ENCODE measurements at places on chromosomes 6 and 20.

GRCh38 chr20:53789989-53790675 is 196.5 kb upstream of the ZNF217 start:
- DNase-seq = no peak

DNA sequence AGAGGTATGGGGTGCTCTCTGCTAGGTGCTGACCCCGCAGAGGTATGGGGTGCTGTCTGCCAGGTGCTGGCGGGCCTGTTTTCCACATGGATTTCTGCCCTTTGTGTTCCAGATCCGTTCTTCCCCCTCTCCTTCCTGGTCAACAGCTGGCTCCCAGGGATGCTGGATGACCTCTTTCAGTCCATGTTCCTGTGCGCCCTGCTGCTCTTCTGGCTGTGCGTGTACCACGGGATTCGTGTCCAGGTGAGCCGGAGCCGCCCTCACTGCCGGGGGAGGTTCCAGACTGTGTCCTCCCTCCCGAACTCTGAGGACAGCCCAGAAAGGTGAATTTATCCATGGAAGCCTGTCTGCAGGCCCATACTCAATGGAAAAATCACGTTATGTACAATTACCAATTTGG is 36.3 kb downstream of the DYNLT1 start:
- DNase-seq = no peak

GRCh38 chr20:17281478-17281877 is 54.6 kb downstream of the PCSK2 start:
- no peak for DNase-seq

GRCh38 chr6:20497216-20498040 is 36.8 kb upstream of the CDKAL1 start:
- DNase-seq = no peak

GRCh38 chr20:52601295-52601971 is 370.7 kb upstream of the TSHZ2 start:
- no peak for DNase-seq

- peak; percentile 48 for DNase-seq
Measured at GRCh38 chr6:27795697-27796494, 116.3 kb downstream of the OR2B2 start.

DNA sequence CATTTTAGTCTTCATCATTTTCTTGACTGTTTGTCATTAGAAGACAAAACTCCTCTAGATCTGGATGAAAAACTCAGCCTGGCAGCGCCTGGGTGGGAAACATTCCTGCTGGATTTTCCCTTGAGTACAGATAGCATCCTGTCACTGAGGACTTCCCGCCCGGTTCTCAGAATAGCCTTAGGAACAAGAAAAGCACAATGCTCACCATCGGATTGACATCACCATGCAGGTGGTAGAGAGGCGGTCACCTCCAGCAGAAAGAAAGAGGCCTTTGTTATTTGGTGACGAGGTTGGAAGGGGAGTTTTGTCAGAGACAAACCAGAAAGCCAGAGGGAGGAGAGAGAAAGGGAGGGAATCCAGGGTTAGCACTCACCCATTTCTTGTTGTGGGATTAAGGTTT is 39.8 kb downstream of the KIF25 start:
- DNase-seq = no peak

DNA sequence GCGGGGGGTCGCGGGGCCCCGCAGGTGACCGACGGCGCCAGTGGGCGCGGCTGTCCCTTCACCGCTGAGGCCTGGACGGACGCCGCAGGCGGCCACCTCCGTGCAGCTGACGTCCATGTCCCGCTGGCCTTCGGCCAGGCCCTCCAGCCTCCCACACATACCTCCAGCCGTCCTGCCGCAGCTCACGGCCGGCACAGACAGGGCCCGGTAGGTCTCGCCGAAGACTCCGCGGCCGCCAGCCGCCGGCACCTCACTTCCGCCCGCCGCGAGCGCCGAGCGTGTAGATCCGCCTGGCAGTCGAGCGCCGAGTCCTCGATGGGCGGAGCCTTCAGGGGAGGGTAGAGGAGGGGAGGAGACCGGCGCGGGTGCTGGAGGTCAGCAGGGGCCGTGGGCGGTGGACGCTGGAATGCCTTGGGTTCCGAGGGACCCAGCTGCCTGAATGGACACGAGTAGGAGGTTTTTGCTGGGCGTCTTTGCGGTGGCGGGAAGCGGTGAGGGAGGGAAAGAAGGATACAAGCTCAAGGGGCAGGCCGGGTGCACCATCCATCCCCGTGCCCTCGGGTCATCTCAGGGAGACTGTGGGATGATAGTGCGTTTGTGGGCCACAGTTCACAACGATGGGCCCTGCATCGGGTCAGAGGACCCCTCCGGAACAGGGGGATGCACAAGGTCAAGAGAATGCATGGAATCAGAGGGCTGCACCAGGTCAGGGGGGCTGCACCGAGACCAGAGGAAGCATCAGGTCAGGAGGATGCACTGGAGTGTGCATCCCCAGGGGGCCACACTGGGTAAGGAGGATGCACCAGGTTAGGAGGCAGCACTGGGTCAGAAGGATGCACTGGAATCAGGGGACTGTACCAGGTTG is at the start of gene EXOC2:
Gene EXOC2, minus strand, starts transcription at position 282 of the 865 bp plus-strand sequence. CDS start 55,321 bp downstream, outside the sequence.
- DNase-seq = peak; percentile 81

DNA sequence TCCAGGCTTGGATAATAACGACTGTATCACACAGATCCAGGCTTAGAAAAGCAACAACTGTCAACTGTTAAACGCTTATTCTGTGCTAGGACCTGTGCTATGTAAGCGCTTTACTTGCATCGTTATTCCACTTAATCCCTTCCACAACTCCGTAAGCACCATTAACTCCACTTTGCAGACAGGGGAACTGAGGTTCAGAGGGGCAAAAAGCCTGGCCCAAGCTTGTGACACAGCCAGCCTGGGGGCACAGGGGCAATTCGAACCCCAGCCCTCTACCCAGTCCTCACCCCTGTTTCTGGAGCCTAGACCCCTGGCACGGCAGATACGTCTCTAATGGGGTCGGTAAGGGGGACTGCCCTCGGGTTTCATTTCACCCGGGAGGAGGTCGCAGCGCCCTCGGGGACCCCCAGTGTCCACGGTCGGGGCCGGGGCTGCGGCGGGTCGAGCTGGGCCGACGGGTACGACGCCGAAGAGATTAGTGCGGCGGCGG is 411 bp downstream of the DSN1 start:
- no peak for DNase-seq

- no peak for DNase-seq
Measured at GRCh38 chr6:106800379-106800778, 171.0 kb downstream of the QRSL1 start.

DNA sequence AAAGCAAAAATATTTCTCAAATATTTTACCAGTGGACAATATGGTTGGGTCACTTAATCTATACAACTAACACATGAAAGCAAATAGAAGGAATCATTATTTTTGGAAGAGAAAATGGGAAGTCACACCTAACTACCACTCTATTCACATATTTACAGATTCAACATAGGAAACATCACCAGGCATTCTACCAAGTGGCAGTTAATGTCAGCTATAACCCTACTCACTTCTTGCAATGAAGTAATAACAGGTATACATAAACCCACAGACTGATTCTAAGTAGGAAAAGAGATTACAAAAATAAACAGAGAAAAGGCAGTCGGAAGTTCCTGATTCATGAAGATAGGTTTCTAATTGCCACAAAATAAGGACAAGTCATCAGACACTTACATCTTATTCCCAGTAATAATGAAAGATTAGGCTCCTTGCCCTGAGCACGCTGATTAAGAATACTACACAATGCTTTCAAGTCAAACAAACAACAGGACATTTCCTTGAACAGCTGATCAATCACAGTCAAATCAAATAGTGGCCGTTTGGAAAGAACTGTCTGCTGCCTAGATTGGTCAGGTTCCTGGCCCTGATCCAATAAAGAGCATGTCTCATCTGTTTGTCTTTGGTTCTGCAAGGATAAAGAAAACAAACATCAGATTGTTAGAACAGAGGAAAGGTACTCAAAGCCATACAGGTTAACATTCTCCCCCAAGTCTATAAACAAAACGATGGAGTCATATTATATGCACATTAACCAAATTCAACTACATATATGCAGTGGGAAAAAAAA is 79.2 kb upstream of the PLN start:
- DNase-seq = no peak

DNA sequence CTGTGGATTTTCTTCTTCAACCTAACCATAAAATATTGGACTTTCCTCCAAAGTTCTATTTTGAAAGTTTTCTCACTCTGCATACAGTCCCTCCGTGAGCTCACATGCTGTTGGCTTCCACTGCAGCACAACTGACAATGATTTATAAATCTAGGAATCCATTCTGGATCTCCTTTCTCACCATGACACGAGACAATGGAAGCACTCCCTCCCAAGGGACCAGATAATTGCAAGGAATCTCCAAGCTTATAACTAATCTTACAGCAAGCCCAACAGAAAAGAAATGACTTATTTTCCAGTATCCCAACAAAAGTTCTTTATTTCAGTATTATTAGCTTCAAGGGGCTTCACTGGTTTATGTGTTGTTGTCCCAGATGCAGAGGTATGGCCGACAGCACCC is 729.0 kb downstream of the RFPL4B start:
- no peak for DNase-seq

DNA sequence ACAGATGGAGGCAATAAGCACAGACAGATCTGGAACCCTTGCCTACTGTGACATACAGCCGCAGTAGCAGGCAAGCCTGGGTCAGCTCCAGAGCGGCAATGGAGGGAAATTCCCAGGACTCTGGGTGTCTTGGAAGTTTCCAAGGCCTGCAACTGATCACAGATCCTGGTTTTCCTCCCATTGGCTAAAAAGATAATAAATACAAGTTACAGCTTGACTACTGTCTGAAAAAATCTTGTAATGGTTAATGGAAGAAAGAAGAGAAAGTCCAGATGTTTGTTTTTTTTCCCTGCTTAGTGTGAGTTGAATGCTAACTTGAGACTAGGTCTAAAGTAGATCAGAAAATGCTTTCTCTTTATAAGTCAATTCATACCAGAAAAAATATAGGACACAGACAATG is 307.6 kb downstream of the ALDH8A1 start:
- DNase-seq = no peak

GRCh38 chr6:168158980-168159349 is 80.0 kb upstream of the FRMD1 start:
- no peak for DNase-seq

GRCh38 chr6:109916759-109917158 is 61.4 kb upstream of the GPR6 start:
- DNase-seq = no peak

GRCh38 chr6:108884211-108885059 is 36.2 kb downstream of the ARMC2 start:
- no peak for DNase-seq

DNA sequence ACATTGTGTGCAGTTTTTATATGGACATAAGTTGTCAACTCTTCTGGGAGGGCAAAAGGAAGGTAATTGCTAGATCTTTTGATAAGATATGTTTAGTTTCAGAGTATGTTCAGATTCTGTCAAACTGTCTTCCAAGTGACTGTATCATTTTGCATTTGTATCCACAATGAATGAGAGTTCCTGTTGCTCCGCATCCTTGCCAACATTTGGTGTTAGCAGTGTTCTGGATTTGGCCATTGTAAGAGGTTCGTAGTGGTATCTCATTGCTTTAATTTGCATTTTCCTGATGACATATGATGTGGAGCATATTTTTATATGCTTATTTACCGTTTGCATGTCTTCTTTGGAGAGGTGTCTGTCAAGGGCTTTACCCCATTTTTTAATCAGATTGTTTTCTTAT is 150.2 kb downstream of the CDKAL1 start:
- DNase-seq = no peak

DNA sequence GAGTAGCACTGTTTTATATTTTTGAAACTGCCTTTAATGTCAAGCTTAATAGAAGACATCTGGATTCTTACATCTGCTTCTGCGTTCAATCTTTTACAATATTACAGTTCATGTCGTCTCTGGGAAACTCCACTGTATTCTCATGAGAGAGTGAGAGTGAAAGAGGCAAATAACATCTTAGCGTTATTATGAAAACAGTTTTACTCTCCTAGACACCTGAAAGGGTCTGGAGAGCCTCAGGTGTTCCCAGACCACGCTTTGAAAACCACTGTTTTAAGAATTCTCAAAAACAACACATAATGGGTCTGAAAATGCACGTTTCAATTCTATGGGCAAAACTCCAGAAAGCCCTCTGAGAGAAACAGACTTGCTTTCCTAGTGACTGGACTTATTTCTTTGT is 63.3 kb downstream of the ARHGAP18 start:
- no peak for DNase-seq

- no peak for DNase-seq
Measured at GRCh38 chr6:132005178-132005577, 54.0 kb upstream of the CCN2 start.

- DNase-seq = no peak
Measured at GRCh38 chr20:59575216-59575615, 29.1 kb upstream of the PHACTR3 start.

DNA sequence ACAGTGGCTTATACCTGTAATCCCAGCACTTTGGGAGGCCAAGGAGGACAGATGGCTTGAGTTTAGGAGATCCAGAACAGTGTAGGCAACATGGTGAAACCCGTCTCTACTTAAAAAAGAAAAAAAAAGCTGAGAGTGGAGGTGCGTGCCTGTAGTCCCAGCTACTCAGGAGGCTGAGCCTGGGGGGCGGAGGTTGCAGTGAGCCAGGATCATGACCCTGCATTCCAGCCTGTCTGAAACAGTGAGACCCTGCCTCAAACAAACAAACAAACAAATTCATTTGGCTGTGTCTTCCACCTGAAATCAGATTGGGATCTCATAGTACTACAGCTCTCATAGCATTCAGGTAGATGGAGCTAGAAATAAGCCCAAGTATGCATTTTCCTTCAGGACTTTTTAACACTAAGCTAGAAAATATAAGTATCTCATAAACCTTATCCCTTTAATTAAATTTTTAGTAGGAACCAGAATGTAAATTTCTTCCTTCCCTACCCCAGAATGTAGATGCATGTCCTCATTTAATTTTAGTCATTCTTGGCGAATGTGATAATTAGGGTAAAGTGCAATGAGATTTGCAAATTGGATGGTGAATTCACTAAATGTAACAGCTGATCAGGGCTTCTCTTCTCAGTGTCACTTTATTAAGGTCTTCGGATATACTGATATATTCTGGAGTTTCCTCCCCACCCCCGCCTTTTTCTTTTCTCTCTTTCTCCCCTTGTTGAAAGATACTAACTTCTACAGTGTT is 190.4 kb downstream of the CDKAL1 start:
- no peak for DNase-seq

DNA sequence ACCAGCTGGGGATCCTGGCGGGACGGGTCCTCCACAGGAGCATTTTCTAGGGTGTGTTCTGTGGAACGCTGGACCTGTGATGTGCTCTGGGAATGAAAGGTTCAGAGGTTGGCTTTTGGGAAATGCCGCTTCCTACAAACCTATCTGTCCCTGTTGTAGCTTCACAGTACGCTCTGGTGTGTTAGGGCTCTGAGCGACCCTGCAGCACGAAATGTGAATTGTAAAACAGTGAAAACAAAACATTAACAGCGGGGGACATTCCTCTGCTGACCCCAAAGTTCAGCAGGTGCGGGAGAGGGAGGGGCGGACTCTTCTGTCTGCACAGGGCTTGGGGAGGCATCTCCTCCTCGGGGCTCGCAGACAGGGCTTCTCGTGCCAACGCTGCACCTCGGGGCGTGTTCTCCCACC is 155.9 kb downstream of the NRN1 start:
- no peak for DNase-seq

GRCh38 chr6:154428897-154429296 is 72.3 kb upstream of the IPCEF1 start:
- DNase-seq = no peak

GRCh38 chr20:4108495-4109306 is 93.3 kb upstream of the RNF24 start:
- DNase-seq = peak; percentile 53

Data from activated CD4-positive, alpha-beta T cell treated with anti-CD3 and anti-CD28 coated beads for 4 hours (primary cell).